NCI-H748 treated with DMSO at 0.1 percent for 48 hours (cell line): ENCODE measurements at places on chromosomes 5 and 9.

DNA sequence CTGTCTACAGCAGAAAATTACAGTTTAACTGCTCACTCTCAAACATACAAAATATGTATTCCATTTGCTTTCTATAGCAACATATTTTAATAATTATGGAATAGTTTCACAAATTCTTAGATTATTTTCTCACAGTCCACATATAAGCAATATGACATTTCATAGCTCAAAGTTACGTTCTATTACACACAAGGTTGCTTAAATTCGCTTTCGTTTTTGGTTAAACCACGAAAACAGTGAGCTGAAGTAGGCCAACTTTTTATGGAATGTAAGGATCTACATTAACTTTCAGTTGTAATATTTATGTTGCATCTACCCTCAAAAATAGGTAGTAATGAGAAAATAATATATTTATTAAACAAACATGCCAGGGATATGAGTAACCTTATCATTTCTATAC, 966.0 kb upstream of the ACO1 start:
- DNase-seq: no peak

DNA sequence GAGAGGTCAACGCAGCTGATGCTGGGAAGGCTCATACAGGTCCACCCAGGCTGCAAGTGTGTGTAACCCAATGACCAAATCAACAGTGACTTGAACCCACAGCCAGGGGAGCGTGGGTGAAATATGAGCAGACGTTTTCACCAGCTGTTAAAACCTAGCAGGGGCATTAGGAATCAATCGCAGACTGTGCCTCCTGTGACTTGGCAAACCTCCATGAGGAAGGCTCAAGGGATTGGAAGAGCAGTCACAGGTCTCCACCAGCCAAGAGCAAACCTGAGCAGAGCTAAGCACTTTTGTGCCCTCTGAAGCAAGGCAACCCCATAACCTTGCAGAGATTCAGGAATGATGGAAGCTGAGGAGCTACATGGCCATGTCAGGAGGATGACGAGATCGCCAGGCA, 25.5 kb downstream of the INSYN2B start:
- no peak for DNase-seq

DNA sequence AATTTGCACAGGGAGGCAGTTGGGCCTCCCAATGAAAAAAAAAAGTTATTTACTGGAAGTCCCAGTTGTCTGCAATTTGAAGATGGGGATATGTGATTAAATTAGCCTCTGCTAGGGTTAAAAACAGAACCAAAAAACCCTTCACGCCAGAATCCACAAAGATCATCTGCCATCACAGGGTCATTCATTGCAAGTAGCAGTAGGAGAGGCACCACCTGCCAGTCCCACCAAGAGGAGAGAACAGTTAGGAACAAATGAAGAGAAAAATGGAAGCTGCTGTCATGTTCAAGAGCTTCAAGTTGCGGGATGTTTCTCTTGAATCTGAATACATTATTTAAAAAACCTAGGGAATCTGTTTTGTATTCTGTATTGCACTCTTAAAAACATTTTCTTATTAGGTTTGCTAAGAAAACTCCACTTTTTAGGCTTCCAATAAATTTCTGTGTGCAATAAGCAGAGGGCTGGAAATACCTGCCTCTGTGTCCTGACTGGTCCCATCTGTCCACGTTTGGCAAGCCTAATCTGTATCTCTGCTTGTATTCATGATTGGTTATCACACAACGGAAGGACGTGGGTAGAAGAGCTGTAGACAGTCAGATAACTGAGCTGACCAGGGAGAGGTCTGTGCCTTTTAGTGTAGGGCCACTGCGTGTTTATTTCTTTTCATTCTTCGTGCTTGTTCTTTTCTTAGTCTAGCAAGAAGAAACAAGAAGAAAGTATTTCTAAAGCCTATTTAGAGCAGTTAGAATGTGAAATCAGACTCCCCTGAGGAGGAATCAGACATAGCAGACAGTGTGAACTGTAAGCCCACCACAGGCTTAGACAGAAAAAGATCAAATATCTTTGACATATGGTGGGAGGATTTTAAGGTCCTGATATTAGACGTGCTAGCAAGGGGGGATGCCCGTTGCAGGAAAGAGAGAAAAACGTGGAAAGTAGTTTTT, 630.6 kb upstream of the SEMA6A start:
- no peak for DNase-seq

GRCh38 chr5:39652036-39652435, 227.3 kb upstream of the DAB2 start:
- DNase-seq: no peak

DNA sequence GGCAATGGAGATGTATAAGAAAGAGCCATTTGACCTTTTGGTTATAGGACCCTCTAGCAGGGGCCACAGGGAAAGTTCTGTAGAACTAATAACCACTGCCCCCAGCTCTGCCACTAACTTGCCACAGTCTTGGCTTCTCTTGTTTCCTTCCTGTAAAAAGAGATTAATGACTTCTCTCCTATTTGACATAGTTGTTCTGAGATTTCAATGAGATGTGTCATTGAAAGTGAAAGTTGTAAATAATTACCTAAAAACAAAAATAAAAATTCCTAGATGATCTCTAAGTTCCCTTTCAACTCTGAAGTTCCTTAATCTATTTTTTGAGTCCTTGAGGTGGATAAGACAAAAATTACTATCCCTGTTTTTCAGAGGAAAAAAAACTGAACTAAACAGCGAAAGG, 1.4 kb upstream of the KIF12 start:
- DNase-seq: no peak

DNA sequence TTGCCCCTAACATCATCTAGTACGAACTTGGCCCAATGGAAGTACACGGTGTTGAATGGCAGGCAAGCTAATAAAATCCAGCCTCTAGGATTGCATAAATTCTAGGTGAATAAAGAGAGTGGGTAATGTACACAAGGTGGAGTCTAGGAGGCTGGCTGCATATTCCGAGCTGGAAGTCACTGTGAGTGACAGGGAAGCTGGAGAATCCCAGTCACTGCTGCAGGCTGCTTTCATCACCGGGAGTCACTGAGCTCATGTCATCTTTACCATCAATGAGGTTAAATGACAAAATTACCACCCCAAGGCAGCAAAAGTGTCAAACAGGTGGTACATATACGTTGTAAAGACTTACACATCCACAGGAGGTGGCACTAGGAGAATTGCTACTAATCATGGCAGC, 91.3 kb upstream of the HMHB1 start:
- no peak for DNase-seq

DNA sequence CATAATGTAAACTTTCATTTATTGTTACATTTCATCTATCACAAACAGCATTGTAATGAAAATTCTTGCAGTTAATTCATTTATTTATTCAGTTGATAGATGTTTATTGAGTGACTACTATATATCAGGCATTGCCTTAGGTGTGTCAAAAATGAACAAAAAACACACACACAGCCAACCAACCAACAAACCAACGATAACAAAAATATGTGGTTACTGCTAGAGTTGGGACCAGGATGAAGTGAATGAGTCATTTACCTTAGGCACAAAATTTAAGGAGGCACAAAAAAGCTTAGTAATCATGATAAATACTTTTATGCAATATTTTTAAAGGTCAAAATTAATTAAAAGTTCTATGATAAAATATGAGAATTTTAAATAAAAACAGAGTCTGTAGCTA, 223.4 kb downstream of the CSNK1G3 start:
- no peak for DNase-seq

DNA sequence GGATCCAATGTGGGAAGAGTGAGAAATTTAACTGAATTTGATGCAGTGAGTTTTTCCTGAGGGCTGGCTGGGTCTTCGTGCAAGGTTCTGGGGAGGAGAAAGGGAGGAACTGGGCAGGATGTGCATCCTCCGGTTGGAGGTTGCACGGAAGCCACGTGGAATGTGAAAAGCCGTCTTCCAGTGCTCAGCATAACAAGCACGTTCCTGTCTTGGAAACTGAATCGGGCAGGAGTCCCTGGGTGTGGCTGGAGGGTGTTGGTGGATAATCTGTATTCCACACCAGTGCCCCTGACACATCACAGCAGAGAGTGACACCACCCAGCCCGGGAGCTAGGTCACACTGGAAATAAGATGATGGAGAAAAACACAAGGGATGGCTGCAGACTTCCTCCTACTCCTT, 154.3 kb downstream of the C5orf15 start:
- no peak for DNase-seq

- DNase-seq: no peak
These were observed 10.0 kb downstream of the SLC2A8 start for GRCh38 chr9:127406799-127407491.

GRCh38 chr9:22158927-22159346, 149.8 kb upstream of the CDKN2B start:
- DNase-seq: no peak

GRCh38 chr5:180809403-180810209, 7.0 kb upstream of the MGAT1 start:
- DNase-seq: peak; percentile 77

DNA sequence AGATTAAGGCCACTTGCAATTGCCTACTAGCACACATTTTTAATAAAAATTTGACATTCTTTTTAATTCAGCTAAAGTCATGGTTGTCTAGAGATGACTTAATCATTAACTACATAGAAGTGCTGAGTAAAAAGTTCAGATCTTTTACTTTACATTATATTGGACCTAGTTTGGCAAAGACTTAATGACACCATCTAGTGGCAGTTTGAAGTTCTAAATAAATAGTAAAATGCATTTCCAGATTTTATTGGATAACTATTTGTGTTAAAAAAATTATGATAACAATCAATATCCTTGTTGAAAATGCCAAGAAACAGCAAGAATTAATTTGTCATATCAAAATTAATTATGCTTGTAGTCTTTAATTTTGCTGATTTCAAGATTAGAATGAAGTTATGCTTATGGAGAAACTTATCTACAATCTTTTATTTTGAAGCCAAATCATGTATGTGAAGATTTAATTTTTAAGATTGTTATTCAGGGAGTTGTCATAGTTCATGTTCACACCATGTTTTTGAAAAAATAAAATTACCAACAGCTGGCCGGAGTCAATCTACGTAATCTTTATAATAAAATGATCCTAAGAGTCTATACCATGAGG, 69.6 kb upstream of the PJA2 start:
- DNase-seq: no peak

DNA sequence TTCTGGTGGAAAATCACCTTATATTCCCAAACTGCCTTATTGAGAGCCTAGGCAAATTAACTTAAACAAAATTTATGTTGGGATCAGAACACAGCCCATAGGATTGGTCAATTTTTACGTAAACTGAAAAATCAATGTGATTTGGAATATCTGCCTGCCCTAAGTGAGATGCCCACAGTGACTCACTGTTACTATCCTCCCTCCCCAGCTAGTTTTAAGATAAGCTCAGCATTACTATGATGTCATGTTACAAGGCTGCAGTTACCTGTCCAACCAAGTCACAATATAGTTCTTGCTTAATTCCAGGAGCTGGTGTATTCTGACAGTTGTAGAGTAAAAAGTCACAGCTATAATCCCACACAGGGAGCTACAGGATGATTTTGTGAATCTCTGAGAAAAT, 23.1 kb downstream of the SKP1 start:
- DNase-seq: no peak

DNA sequence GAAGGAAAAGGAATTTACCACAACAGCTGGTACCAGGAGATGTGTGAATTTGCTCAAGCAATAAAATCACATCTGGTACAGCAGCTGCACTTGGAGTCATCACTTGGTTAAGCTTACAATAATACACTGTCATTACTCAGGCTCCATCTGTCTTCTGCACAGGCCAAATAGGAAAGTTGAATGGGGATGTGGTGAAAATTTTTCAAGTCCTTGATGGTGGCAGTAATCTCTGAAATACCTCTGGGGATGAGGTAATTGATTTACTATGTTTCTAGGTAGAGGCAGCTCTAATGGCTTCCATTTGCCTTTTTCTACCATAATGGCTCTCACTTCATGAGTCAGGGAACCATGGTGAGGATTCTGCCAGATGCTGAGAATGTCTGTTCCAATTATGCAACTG, 206.8 kb upstream of the ATP10B start:
- DNase-seq: no peak

- DNase-seq: no peak
These were observed 119.6 kb downstream of the PARP8 start for GRCh38 chr5:50786073-50786472.

DNA sequence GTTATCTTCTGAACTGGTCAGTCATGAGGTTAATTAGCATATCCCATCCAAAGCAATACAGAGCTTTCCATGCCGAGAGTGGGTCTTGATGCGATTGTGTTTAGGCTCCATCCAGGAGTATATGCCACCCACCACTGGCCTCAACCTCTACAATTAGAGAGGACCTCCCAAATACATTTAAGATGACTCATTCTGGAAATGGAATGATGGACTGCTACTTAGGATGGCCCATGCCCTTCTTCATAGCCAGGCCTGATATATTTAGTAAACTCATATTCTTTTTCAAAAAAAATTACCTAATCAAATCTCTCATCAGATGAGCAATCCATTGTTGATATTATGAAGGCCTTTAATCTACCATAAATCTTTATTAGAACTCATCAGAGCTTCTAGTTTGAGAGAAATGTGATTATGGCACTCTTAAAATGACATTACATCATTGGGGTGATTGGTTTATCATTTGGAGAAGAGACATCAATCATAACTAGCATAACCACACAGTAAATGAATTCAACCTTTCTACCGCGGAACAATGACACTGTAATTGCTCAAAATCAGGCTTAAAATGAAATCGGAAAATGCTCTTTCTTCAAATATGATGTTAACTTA, 414.2 kb upstream of the WWC1 start:
- DNase-seq: no peak

DNA sequence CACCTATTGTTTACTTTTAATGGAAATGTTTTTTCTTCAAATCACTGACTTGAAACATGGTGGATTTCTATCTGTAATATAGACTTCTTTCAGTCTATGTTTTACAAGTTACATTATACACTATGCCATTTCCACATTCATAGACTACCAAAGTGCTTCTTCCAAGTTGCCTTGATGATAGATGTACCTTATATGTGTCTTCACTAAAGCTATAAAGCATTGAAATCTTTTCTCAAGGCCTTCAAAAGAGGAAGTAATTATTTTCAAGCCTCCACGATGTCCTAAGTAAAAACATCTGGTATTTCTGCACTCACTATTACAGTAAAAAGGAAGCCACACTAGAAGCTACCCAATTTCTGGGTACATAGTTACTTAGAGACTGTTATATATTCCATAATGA, 113.3 kb downstream of the FGF10 start:
- DNase-seq: no peak

DNA sequence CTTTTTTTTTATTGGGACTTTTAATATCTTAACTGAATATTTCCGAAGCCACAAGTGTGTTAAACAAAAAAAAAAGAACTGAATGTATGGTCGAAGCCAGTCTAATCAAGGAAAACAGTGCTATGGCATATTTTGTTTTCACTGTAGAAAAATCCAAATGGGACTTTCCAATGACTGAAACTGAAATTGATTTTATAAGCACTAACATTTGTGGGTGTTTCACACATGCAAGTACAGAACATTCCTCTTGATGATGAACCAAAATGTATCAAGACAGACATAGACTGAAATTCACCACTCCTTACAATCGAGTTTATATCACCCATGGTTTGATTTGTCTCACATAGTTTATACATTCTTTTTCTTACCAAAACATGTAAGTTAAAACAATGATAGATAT, 1026.8 kb downstream of the CDH18 start:
- DNase-seq: no peak
